ENCODE measurements at places on chromosomes 7 and 10.
A peak's percentile ranks its signal among the peaks of the same experiment; 100 is the strongest.

DNA sequence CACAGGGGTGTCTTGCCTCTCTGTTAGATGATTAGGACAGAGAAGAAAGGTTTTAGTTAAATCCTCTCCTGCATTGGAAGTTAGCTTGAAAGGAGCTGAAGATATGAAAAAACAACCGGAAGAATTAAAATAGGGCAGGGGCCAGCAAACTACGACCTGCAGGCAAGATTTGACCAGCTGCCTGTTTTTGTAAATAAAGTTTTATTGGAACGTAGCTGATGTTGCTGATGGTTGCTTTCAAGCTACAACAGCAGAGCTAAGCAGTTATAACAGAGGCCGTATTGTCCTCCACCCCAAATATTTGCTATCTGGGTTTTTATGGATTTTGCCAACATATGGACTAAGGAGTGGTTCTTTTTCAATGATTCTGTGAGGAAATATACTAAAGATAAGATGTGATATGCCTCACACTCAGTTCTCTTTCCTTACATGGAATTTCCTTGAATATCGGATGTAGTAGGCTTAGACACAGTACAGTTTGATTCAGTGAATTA, 568.8 kb downstream of the PHTF2 start:
- DNase-seq: no peak

DNA sequence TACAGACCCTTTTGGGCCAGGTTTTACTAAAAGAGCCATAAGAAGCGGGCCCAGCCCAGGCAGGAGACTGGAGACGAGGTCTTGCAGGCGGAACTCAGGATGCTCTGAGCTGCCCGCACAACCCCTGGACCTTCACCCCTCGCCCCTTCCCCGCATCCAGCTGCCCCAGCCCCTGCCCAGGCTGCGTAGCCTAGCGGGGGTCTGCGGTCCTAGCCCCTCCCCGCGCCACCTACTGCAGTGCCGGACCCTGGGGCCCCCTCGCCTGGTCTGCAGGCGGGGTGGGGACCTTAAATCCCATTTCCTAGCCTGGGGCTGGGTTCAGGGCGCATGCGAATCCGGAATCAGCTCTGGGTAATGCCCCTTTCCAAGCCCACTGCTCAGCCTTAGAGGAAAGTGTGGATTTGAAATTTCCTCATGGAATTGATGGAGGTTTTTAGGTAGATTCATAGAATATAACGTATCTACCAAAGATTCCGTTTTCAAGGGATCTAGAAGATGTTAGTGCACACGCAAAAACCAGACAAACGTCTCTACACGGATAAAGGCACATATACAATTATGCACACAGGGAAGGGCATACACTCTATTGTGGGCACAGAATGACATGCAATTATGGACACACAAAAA, 546 bp upstream of the HOXA3 start:
- no peak for DNase-seq

GRCh38 chr10:121418126-121418777, 180.0 kb downstream of the FGFR2 start:
- DNase-seq: peak; percentile 19

GRCh38 chr7:129168231-129169021, 20.0 kb upstream of the SMO start:
- DNase-seq: no peak
